CD4-positive, alpha-beta T cell treated with Interleukin-17A for 4 hours (primary cell): ENCODE measurements at places on chromosomes 13 and 19.

DNA sequence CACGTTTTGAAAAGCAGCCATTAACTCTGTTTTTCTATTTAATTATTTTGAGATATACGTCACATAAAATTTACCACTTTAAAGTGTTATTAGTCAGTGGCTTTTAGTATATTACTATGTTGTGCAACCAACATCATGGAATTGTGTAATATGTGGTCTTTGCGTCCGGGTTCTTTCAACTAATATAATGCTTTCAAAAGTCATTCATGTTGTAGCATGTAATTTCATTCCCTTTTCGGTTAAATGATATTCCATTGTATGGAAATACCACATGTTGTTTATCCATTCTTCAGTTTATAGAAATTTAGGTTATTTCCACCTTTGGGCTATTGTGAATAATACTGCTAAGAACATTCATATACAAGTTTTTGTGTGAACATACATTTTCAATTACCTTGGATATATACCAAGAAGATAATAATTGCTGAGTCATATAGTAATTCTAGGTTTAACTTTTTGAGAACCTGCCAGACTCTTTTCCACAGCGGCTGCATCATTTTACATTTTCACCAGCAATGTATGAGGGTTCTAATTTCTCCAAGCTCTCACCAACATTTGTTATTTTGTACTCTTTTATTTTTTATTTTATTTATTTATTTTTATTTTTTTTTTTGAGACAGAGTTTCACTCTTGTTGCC is 28.1 kb upstream of the CLDN10 start:
- DNase-seq: no peak

DNA sequence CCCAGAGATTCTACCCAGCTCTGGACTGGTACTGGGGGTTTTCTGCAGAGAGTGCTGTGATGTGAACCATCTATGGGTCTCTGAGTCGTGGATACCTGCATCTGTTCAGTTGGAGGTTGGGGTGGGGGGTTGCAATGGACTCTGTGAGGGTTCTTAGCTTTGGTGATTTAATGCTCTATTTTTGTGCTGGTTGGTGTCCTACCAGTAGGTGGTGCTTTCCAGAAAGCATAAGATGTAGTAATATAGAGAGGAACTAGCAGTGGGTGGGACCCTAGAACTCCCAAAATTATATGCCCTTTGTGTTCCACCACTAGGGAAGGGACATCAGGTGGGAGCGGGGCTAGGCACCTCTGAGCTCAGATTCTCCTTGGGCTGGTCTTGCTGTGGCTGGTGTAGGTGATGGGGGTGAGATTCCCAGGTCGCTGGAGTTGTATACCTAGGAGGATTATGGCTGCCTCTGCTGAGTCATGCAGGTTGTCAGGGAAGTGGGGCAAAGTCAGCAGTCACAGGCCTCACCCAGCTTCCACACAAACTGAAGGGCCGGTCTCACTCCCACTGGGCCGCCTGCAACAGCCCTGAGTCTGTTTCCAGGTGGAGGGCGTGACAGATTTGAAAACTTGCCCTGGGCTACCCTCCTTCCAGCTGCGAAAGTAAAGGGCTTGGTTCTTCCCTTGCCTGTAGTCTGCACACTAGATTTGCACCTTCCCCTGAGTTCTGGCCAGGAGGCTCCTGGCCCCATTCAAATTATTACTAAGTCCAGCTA is 573.0 kb upstream of the SLITRK1 start:
- DNase-seq: no peak

- DNase-seq: no peak
Measured at GRCh38 chr19:49704888-49705642, 14.1 kb downstream of the CPT1C start.

DNA sequence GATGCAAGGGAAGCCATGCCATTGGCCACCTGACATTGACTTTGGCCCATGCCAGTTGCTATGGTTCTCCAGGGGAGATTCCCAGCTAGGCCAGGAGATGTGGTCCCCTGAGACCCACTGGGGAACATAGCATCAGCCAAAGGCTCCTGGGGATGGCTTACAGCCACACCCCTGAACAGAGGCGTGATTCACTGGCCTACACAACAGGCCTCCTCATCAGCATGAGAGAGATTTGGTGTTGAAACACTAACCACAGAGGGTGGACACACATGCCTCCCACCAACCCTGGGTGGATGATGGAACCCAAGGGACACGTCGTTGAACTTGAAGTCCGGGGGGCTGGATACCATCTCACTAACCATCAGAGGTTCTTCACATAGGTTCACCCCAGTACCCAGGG is 14.4 kb downstream of the IQCN start:
- no peak for DNase-seq

DNA sequence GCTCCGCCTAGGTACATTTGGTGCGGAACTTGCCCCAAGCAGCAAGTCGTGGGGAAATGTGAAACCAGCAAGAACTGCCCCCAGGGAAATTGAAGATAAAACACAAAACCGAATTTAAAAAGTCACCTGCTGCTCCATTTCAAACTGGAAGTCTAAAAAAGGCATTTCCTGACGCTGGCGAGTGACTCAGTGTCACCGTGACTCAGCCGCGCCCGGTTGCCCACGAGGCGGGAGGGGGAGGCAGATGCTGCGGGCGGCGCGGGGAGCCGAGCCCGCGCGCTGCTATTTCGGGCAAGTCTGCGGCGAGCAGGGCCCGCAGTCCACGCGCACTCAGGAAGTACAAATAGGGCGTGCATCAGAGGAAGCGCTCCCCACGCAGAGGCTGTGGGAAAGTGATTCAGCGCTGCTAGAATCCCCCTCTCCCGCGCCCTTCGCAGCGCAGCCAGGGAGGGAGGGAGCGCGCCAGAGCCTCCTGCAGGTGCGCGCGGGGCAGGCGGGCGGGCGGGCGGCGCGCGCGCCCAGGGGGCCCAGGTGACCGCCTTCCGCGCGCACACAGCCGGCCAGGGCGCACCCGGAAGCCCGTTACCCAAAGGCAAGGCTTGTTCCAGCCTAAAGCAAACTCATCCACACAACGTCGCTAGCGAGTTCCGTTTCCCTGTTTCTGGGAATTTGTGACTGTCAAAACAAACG is 168.8 kb downstream of the COL4A1 start:
- DNase-seq: peak; percentile 42

- no peak for DNase-seq
Measured at GRCh38 chr13:42153199-42154113, 105.0 kb downstream of the DGKH start.

GRCh38 chr19:10430505-10431253 is 10.3 kb downstream of the PDE4A start:
- no peak for DNase-seq

GRCh38 chr19:53577968-53578367 is 40.0 kb downstream of the ZNF331 start:
- DNase-seq: no peak

- DNase-seq: no peak
Measured at GRCh38 chr19:5271145-5271544, 69.5 kb downstream of the PTPRS start.

- no peak for DNase-seq
Measured at GRCh38 chr19:53541971-53542370, 4.0 kb downstream of the ZNF331 start.
